Lower leg skin (tissue), 4 donors: ENCODE measurements at places on chromosomes 13 and 19. TPM values are rescaled to one million over a fixed set of nuclear protein-coding genes. Genes with fewer than 3 reads are reported as not detected.

DNA sequence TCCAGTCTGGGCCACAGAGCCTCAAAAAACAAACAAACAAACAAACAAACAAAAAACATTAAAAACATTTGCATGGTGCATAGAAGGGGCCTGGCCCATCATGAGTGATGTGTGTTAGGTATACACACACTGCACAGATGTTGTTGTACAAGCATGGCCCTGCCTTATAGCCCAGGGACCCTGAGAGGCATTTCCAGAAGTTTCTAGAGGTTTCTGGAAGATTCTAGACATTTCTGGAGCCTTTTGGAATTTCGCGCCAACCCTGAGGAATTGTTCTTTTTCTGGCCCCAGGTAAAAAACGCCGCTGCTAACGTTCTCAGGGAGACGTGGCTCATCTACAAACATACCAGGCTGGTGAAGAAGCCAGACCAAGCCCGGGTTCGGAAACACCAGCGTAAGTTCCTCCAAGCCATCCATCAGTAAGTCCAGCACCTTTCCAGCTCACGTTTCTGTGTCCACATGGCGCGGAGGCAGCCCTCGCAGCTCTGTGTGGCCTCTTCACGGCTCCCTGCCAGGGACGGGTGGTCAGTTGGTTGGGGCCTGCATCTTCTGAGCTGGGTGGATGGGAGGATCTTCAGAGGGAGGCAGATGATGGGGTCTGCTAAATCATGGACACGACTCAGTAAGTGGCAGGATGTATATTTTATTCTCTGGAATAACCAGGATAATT is 18.4 kb upstream of the ARRDC2 start:
- DNase-seq: no peak

ZNF773 gene
- 15.8 TPM for total RNA-seq

GRCh38 chr19:17483605-17484002 is 13.3 kb downstream of the SLC27A1 start:
- DNase-seq: no peak

MEDAG gene
- total RNA-seq: 14.5 TPM

DNA sequence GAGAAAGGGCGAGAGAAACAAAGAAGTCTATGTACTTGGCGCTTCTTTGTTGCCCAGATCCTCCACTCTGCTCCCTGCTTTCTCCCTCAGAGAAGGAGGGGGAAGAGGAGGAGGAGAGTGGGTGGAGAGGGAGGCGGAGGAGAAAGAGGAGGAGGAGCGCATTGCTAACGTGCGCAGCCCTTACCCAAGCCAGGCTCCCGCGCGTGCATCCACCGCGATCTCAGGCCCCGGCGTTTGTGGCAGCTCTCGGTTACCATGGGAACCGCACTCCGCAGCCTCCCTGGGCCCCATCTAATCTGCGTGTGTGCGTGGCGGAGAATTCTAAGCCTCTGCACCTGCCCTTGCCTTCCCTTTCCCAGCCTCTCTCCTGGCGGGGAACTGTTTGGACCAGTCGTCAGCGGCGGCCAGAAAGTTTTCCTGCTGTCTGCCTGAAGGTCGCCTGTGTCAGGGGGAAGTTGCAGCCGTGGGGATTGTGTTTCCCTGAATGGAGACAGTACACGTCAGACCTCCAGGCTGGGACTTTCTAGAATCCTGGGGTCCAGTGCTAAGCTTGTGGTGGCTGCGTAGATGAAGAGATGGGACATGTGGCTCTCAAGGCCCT is at the start of gene ERICH6B:
TSS of gene ERICH6B (minus strand) at position 239 of the 601 bp plus-strand sequence. CDS start 18,734 bp downstream, outside the sequence.
- no peak for DNase-seq

ZNF813 gene
- 3.1 TPM for total RNA-seq

HCST gene
- total RNA-seq: 8.4 TPM

EPSTI1 gene
- total RNA-seq: 0.79 TPM

DNA sequence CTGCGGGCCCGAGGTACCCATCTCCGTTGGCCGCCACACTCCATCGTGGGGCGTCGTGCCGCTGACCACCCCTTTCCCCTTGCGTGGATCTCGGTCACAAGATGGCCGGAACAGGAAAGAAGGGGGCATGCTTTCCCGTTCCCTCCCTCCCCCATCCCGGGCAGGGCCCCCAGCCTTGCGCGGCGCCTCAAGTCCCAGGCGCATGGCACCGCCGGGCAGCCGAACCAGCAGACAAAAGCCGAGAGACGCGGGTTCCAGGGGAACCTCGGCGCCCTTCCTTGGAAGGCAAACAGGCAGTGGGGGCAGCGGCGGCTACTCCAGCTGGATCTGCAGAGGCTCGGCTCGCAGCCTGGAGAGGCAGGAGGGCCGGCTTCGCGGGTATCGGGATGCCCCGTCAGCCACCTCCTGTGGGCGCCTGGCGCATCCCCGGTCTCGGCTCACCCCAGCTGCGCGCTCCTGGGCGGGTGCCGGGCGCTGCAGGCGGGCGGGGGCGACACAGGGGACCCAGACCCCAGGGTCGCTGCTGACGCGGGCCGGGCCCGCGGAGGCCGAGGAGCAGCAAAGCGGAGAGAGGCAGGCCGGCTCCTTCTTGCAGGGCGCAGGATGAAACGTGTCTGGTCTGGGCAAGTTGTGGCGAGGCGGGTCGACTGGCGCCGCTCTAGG is 439 bp downstream of the DZIP1 start:
- DNase-seq: no peak

DNA sequence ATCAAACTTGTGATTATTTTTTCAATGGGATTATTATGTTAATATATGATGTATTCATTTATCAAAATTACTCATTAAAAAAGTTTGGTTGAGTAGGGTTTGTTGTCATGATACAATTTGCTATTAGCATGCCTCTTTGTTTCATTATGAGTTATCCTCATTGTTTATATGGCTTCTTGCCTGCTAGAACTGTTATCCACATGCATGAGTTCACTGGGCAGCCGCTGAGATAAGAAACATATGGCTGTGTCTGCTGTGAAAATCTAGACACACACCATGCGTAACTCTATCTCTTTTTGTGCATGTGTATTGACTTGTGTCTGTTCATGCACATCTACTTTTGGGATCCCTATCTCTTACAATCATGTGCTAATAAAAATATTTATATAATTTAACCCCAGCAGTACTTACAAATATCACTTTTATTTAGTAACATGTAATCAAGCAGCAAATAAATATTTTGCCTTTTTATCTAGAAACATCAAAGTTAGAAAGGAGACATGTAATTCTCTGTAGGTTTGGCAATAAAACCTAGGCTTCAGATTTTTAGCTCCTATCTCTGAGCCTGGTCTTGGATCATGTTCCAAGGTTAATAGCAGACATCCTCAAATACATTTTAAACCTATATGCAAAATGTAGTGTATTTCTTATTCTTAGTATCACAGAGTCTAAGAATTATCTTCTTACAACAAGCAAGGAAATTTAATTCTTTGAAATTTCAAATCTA is 11.2 kb upstream of the KLF12 start:
- no peak for DNase-seq

DNA sequence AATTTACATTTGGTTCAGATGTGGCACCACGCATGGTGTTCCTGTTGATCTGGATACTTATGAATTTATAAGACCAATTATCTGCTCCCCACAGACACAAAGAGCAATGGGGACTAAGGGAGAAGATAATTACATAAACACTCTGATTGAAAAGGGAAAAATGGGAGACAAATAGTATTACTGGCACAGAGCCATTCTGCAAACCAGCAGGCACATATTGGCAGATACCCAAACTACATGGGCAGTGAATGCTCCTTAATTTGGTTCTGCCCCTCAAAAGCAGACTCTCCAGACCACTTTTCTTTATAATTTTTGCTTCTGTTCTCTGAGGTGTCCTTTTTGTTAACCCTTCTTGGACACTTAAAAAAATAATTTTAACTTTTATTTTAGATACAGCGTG is 1674.2 kb downstream of the PCDH9 start:
- no peak for DNase-seq

DNA sequence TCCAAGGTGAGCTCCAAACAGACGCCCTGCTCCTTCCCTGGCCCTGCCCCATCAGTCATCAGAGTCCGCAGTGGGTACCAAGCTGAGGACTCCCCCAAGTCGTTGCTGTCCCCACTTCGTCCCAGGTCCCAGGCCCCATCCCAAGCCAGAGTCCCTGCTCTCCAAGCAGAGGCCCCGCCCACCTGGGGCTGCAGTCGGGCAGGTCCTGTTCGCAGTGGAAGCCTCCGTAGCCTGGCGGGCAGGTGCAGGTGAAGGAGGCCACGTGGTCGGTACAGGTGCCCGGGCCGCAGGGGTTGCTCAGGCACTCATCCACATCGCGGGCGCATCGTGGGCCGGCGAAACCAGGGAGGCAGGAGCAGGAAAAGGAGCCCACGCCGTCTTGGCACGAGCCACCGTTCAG is 19.4 kb downstream of the NOTCH3 start:
- no peak for DNase-seq

PCDH20 gene
- 1.0 TPM for total RNA-seq

DNA sequence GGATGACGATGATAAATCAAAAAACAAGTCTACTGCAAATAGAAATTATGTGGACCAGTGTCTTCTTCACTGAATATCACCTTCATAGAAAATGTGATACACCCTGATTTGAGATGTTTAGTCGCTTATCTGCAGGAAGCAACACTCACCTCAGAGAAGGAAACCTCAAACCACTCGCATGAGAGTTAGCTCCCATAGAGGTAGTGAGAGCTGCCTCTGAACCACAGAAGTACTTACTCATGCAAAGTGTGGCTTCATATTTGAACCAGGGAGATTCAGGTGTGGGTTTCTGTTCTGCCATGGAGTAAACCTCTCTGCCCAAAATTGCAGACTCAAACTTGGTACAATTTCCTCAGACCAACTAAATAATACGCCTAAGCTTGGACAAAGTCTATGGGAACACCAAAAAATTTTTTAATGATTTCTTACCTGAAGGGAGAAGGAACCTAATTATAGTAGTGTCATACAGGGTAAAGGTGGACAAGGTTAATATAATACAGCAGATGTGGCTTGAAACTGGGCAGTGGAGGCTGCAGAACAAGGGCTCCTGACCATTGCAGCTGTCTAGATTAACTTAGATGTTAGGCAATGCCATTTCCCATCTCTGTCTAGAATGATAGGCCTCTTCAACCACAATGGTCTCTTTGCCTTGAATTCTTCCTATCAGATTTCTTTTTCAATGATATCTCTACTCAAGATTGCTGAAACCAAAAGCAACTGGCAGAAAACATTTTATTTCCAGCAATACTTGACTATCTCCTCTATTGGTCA is 29.6 kb upstream of the RCBTB2 start:
- no peak for DNase-seq
